ENCODE measurements at places on chromosomes 11 and 22.

DNA sequence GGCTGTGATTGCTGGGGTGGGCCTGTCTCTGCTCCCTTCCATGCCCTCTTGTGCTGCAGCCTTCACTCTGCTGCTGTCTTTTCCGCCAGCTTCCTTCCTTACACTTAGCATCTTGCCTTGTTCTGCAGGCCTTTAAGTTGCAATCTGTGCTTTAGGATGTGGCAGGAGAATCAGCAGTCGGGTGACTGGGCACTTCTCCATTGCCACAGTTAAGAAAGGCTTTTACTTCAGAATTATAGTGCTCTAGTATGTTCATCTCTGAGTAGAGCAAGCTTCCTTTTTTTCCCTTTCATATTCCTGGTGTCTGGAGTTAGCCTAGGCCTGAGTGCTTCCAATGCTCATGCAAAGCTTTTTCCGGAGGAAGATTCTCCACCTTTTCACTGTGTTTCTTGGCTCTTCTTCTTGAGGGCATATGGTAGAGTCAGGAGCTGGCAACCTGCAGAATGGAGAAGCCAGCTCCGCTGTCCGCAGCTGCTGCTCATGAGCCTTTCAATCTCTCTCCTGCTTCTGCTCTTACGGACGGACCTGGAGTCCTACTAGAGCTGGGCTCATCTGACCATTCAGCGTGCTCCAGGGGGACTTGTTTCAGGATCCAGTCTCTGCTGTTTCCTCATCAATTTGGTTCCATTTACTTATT is 20.2 kb downstream of the PPP6R2 start:
- no peak for DNase-seq

DNA sequence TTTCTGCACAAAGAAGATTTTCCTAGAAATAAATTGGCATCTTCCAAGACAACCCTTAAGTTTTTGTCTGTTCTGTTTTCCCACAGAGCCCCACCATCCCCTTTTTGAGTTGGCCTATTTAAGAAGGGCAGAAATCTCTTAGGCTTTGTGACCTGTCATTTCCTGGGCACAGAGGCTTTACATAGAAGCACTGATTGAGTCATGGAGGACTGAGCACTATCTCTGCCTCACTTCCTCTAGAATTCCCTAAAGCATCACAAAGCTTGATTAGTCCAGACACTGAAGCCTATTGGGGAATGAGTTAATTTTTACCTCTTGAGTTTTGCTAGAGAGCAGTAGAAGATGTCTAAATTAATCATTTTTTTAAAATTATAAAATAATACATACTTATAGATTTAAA is 25.4 kb downstream of the TRIM44 start:
- peak; percentile 41 for DNase-seq

DNA sequence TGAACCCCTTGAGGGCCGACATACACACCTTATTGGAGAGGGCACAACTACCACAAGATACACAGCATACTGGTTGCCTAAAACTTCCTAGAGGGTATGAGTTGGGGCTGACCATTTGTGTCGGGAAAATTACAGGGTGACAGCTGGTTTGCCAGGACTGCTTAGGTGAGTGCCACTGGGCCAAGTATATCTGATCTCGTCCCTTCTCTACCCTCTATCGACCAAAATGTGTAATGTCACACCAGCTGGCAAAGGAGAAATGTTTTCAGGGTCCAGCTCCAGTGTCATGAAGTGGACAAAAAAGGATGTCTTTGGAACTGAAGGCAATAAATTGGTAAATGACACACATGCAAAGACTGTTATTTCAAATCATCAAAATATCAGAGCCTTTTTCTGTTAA is 126.1 kb downstream of the PGR start:
- DNase-seq: no peak

DNA sequence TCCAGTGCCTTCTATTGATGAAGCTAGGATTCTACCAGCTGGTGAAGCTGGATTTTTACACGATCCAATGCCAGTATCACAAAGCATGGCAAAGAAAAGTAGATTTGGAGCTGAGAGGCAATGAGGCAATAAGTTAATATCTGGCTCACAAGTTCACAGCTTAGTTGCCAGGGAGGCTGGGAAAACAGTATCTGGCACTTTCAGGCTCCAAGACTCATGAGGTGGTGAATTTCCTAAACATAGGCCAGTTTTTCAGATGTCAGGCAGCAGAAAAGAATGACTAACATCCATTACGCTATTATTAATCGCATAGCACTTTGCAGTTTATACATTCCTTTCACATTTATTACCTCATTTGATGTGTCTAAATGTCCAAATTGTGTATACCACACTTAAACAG is 122.7 kb downstream of the GRIA4 start:
- DNase-seq: no peak

DNA sequence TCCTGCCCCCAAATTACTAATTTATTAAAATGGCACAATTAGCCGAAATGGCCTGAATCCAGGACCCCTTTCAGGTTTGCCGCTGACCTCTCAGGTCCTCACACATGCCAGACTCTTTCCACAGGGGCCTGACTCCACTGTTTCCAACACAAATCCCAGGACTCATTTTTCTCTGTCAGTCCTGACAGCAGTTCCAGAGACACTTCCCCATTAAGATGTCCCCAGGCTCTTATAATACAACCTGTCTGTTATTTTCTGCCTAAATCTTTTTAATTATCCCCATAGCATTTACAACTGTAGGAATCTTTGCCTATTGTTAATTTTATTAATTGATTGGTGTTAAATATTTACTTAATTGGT is 9.4 kb upstream of the IGLL5 start:
- no peak for DNase-seq

GRCh38 chr22:24423519-24424000 is 3.8 kb upstream of the ADORA2A start:
- DNase-seq: no peak

Data from HS-5 (cell line).